ENCODE measurements at places on chromosomes 3 and 15. TPM values are rescaled to one million over a fixed set of nuclear protein-coding genes. Genes with fewer than 3 reads are reported as not detected.

PYGO1 gene
- total RNA-seq = 9.0 TPM

GRCh38 chr3:168714609-168715240 is 619.0 kb upstream of the GOLIM4 start:
- no peak for DNase-seq

PRKCD gene
- 1.7 TPM for total RNA-seq

DNA sequence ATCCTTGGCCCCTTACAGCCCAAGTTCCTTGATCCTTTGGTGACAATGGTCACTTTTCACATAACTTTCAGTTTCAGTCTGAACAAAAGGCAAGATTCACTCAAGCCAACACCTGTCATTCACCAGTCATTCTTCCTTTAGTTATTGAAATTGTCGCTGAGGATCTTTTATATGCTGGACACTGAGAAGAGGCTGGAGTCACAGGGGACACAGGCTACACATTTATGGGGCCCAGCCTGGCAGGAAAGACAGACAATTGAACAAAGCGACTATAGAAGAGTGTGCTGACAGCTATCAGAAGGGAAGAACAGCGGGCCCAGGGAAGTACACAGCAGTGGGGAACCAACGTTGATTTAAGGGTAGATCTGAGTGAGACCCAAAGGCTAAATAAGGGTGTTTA is 69.8 kb upstream of the PROK2 start:
- no peak for DNase-seq

TSPAN3 gene
- 136 TPM for total RNA-seq

GRCh38 chr3:29870136-29870535 is 589.3 kb downstream of the RBMS3 start:
- DNase-seq = no peak

NAALADL2 gene
- 16.4 TPM for total RNA-seq

ST3GAL6 gene
- total RNA-seq = 5.2 TPM

Data from fibroblast of villous mesenchyme (primary cell).